ENCODE measurements at places on chromosomes 5 and 9. TPM values are rescaled to one million over a fixed set of nuclear protein-coding genes. Genes with fewer than 3 reads are reported as not detected.

- DNase-seq: peak; percentile 20
Measured at GRCh38 chr9:128992995-128993394, 35.1 kb downstream of the SH3GLB2 start.

Gene TAF11L5
- total RNA-seq: not detected

GRCh38 chr9:35749515-35750255 is 598 bp downstream of the RGP1 start:
- peak; percentile 46 for DNase-seq

Gene MSX2
- not detected for total RNA-seq

DNA sequence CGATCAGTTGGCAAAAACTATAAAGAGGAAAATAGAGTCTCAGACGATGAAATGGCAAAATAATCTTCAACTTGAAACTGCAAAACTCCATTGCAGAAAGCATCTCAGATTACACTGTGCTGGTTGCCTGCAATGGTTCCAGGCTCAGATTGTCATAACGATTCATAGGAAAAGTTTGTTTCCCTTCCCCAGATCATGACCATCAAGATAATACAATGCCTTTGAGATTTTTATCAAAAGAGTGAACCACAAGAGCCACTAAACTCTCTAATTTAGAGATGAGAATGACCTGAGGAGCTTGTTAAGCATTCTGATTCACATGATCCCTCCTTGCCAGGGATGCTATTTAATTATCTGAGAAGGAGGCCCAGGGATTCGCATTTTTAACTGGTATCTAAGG is 52.6 kb upstream of the ITGA1 start:
- DNase-seq: peak; percentile 78

Gene WDR38
- total RNA-seq: not detected

DNA sequence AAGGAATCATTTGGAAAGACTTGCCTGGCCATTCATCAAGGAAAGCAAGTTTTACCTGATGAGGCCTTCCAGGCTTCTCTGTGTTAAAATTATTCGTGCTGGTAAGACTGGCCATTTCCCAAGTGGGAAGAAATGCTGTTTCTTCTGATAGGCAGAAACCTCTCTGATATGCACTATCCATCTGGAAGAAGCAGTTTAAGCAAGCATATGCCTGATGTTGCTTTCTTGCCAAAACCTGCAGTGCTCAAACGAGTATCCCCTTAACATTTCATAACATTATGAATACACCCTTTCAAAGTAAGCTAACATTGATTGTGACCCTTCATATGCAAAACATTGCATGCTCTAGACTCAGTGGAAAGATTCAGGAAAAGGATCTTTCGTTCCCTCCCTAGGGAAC is 36.0 kb upstream of the PRLR start:
- no peak for DNase-seq

DNA sequence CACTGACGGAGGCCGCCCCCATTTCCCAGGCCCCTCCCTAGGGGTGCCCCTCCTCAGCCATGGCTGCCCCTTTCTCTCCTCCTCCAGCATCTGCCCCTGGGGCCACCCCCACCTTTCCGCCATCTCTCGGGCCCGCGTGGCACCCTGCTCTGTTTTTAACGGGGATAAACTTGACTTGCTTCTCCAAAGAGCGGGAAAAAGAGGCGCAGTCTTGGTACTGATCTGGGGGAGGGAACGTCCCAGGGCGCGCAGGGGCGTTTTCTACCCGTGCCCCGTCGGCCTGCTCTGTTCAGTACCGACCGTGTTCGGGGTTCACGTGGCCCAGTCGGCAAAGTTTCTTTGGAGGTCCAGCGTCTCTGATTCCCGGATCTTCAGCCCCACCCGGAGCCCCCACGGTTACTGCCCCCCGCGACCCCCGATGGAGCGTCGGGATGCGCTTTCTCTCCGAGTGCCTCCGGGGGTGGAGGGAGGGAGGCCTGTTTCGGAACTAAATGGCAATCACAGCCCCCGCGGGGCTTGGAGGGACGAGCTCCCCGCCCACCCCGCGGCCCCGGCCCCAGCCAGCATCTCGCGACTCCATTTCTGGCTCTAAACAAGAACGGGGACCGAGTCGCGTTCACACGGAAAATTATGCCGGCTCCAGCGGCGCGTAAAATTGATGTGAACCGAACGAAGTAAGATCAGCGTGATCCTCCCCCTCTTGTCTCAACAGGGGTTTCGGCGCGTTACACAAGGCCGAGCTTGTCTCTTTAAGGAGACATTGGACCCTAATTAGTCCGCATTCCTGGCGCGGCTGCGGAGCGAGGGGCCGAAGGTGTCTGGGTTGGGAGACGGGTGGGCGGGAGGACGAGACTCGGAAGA is 1.1 kb upstream of the TLE4 start:
- peak; percentile 81 for DNase-seq

- no peak for DNase-seq
Measured at GRCh38 chr5:68342693-68343092, 127.1 kb downstream of the PIK3R1 start.

Gene LAMC3
- total RNA-seq: not detected

DNA sequence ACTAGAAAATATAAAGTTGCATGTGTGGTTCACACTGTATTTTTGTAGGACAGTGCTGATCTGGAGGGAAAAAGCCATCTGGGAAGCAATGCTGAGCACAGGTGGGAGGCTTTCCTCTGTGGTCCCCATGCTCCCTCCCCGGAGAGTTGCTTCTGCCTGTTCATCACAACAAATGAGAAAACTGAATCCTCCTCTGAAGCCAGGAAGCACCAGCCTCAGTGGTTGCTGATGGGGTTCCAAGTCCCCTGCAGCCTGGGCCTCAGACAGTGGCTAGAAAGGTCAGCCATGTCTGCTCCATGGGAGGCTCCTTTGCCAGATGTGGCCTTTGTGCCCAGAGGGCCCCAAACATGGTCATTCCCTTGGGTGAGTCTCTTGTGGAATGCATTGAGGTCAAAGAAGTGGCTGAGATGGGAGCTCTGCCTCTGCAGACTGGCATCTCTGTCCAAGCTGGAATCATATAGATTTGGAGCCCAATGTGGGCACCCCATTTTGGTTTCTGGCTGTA is 77.6 kb downstream of the C5orf15 start:
- DNase-seq: no peak

Gene HEMGN
- total RNA-seq: not detected

DNA sequence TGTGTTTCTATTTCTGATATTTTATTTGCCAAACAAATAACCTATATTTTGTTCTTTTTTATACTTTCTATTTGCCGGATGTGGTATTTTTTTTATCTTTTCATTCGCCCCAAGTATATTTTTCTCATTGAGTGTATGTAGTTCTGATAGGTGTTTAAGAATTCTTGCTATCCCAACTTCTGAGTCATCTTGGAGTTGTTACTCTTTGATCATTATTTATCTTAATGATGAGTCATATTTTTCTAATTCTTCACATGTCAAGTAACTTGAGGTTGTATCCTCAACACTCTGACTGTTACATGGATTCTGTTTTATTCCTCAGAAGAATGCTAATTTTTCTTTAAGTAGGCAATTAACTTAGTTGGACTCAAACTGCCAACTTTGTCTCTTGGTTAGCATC is 498.1 kb downstream of the TLE1 start:
- peak; percentile 43 for DNase-seq

- no peak for DNase-seq
Measured at GRCh38 chr9:87816036-87816435, 66.6 kb upstream of the SPATA31E1 start.

Gene GABRA1
- not detected for total RNA-seq

GRCh38 chr5:33182986-33183385 is 257.8 kb upstream of the TARS1 start:
- no peak for DNase-seq

Gene PCDHAC2
- total RNA-seq: 0.17 TPM

Gene STING1
- 35.2 TPM for total RNA-seq

Gene SREK1IP1
- 7.6 TPM for total RNA-seq

DNA sequence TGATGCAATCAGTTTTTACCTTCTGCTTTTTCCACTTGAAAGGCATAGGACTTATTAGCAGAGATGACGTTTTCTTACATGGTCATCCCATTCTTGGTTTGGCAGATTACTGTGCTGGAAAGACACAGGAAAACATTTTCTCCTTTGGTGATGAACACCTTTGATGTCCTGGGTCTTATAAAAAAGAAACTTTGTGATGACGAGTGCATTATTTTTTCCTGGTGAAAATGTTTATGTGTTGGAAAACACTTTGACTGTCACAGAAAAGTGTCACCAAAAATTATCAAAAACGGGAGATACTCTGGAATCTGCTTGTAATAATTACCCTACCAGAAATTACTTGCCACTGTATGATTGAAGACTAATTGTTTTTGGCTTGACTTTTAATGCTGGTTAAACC is 2020.9 kb downstream of the MAT2B start:
- DNase-seq: no peak

DNA sequence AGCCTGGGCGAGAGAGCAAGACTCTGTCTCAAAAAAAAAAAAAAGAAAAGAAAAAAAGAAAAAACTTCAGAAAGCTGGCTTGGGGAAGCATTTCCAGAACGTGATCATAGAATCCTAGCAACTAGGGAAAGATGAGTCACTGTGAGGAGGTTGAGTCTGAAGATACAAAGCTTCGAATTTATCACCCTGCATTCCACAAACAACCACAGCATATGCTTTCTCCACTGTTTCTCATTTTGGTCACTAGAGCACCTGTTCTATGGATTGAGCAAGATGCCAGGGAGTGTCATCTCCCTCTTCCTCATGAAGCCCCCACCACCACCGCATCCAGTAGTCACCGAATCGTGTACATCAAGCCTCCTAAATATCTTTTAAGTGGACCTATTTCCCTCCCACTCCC is 37.9 kb downstream of the SEMA5A start:
- peak; percentile 78 for DNase-seq

Gene NDST1
- 44.2 TPM for total RNA-seq

Gene CYLC2
- not detected for total RNA-seq

DNA sequence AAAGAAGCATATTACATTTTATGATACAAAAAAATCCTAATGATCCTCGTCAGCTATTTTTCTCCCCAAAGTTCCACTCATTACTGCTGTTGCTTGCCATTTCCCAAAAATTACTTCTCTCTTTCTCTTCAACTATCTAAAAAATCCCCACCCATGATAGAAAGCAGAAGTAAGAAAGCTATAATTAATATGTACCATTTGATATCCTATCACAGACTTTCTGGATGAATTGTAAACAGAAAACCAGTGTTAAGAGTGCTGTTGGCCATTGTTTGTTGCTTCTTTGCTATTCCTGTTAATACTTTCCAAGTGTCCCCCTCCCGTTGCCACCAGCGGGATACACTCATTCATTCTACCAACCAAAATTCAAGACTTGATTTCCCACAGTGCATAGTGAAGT is 136.3 kb upstream of the SMARCA2 start:
- no peak for DNase-seq

DNA sequence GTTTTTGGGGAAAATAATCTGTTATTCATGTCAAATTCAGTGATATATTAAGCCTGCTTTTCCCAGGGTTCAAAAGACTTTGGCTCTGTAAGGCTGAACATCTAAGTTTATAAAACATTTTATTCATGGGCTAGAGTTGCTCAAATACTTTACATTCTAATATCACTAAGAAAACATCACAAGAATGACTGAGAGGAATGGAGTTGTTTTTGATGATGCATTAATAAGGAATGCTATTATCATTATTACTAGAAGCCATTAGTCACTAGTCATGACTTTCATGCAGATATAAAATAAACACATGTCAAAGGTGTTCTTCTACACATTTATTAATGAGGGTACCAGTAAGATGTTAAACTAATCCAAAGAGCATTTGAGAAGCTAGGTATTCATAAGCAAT is 185.5 kb upstream of the KCNN2 start:
- peak; percentile 62 for DNase-seq

DNA sequence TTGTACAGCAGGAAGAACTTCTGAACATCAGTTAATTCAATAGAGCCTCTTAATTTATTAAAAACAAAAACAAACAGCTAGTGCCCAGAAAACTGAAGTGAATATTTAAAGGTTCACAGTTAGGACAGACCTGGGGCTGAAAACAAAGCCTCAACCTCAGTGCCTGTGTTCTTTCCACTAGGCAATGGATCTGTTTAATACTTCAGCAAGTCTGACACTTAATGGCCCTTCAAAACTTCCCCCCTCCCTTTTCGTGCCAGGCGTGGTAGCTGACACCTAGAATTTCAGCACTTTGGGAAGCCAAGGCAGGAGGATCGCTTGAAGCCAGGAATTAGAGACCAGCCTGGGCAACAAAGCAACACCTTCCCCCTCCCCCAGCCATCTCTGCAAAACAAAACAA is 54.5 kb upstream of the IFNK start:
- DNase-seq: no peak

- no peak for DNase-seq
Measured at GRCh38 chr5:138890644-138891043, 15.5 kb upstream of the LRRTM2 start.

- DNase-seq: peak; percentile 58
Measured at GRCh38 chr5:80754900-80755299, 100.1 kb upstream of the DHFR start.

DNA sequence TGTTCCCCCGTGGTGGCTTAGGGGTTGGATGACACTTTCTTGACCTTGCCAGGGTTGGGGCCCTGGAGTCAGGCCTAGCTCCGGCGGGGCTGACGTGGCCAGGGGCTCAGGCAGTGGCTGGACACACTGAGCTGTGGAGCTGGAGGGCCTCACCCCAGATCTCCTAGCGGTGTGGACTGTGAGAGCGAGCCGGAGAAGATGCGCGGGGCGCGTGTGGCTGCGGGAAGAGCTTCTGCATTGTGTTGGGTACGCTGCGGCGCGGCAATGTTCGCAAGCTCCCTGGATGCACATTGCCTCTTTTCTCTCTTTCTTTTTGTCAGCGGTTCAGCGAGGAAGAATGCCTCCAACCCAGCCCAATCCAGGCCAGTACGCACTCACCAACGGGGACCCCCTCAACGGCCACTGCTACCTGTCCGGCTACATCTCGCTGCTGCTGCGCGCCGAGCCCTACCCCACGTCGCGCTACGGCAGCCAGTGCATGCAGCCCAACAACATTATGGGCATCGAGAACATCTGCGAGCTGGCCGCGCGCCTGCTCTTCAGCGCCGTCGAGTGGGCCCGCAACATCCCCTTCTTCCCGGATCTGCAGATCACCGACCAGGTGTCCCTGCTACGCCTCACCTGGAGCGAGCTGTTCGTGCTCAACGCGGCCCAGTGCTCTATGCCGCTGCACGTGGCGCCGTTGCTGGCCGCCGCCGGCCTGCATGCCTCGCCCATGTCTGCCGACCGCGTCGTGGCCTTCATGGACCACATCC is 4.8 kb downstream of the NR2F1 start:
- peak; percentile 45 for DNase-seq

DNA sequence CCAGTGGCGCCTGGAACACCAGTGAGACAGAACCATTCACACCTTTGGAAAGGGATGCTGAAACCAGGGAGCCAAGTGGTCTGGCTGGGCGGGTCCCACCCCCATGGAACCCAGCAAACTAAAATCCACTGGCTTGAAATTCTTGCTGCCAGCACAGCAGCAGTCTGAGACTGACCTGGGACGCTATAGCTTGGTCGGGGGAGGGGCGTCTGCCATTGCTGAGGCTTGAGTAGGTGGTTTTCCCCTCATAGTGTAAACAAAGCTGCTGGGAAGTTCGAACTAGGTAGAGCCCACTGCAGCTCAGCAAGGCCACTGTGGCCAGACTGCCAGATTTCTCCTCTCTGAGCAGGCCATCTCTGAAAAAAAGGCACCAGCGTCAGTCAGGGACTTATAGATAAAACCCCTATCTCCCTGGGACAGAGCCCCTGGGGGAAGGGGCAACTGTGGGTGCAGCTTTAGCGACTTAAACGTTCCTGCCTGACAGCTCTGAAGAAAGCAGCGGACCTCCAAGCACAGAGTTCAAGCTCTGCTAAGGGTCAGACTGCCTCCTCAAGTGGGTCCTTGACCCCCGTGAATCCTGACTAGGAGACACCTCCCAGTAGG is 42.0 kb upstream of the FKTN start:
- DNase-seq: no peak
